ENCODE measurements at places on chromosomes 1 and 21.

DNA sequence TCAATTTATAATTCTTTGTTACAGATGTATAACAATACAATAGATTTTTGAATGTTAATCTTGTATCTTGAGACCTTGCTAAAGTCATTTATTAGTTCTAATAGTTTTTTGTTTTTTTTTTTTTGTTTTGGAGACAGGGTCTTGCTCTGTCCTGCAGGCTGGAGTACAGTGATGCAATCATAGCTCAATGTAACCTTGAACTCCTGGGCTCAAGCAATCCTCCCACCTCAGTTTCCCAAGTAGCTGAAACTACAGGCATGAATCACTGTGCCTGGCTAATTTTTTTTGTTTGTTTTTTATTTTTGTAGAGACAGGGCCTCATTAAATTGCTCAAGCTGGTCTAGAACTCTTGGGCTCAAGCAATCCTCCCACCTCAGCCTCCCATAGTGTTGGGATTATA, 26.2 kb upstream of the DIPK1A start:
- no peak for DNase-seq

DNA sequence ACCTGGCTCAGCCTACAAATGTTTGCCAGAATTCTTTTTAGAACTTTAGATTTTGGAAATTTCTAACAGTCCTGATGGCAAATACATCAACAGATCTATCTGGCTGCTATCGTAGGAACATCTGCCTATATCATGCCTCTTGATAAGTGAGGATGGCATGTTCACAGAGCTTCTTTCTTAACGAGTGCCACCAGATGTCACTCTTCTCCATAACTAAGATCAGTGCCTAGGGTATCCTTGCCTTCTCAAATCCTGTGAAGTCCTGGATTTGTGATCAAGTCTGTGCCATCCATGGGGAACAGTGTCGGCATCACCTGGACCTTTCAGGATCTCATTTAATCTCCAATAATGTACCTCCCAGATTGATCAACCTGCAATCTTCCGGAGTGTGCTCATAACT, 36.5 kb upstream of the CD5L start:
- no peak for DNase-seq

- no peak for DNase-seq
Measured at GRCh38 chr1:41175546-41175945, 66.6 kb downstream of the SCMH1 start.

DNA sequence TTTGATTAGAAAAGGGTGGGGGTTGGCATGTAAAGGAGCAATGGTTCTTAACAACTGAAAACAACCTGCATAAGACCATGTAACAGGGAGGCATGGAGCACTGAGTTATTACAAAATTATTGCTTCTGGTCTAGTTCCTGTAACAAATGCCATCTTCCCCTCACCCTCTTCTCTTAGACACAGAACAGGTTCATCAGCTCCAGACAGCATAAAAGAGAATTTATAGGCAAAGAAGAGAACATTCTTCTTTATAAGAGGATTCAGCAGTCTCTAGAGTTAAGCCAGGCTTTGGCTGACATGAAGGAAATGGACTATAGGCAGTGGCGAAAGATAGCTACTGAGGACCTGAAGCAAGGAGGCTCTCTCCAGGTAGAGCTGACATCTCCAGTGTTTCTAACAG, 38.9 kb downstream of the RGSL1 start:
- DNase-seq: no peak

DNA sequence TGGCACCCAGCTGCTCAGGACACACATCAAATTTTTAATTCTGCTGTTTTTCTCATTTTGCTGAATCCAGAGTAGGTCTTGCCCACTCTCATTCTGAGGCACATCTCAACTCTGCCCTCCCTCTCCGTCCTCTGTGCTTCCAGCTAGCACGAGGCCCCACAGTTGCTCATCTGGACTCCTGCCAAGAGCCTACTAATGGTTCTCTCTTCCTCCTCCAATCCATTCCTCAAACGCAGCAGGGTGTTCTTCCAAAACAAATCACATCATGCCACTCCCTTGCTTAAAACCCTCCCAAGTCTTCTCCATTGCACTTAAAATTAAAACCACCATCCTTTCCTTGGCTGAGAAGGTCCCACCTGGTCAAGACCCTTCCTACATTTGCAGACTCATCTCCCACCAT, 49.8 kb upstream of the SCAF4 start:
- DNase-seq: no peak

GRCh38 chr1:35810096-35810881, 2.5 kb downstream of the AGO4 start:
- no peak for DNase-seq

GRCh38 chr1:39370602-39371001, 120.8 kb upstream of the BMP8A start:
- no peak for DNase-seq

GRCh38 chr1:33494929-33495328, 22.5 kb downstream of the ZSCAN20 start:
- no peak for DNase-seq

- no peak for DNase-seq
Measured at GRCh38 chr1:179441501-179441900, 75.7 kb downstream of the AXDND1 start.

Data from activated T-cell treated with anti-CD3 and anti-CD28 coated beads for 4 hours (primary cell).